ENCODE measurements at places on chromosomes 2 and 18.

- peak; percentile 31 for DNase-seq
These were observed 304.7 kb downstream of the FBXO15 start for GRCh38 chr18:73842795-73843394.

DNA sequence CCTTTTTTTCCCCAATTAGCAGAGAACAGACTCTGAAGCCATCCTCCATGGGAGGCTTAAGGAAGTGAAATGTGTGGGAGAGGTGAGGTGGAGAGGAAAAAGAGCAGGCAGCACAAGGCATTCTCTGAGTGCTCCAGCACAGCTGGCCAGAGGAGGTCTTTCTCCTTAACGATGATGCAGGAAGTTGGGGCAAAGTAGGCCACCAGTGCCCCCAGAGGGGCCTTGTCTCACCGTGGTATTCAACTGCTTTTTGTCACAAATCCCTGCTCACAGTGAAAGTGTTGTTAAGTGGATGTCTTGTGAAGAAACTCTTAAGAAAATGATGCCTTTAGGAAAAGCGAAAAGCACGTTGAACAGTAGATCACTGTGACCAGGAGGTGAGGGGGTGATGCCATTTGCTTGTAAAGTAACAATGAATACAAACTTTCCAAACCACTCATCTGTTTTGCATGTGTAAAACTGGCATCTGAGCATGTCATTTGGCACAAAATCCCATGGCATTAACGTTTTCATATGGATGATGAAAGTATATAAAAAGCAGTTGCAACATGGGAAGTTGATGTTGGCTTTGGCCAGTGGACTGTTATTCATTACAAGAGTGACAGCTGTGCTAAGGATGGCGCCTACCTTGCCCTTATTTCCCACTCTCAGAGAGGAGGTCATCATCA lies 49.2 kb upstream of the CDC42EP3 start:
- no peak for DNase-seq

DNA sequence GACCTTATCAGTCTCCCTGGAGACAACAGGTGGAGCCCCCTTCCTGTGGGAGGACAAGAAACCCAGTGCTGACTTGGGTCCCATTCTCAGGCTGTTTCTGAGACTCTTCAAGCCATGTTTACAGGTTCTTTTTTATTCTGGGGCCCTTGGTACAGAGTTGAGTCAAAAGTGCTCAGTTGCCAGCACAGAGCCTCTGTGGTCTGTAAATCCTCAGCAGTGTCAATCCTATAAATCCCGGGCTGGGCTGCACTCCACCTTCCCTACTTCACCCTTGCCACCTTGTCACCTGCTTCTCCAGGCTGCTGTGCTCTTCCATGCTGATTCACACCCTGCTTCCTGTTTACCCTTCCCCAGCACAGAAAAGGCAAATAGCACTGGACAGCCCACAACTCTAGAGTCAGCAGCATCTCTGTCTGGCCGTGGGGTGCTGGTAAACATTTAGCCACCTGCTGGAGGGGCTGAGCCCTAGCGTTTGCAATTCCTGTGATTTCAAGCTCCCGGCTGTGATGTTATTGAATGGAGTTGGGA lies 74.7 kb downstream of the TNFRSF11A start:
- no peak for DNase-seq

DNA sequence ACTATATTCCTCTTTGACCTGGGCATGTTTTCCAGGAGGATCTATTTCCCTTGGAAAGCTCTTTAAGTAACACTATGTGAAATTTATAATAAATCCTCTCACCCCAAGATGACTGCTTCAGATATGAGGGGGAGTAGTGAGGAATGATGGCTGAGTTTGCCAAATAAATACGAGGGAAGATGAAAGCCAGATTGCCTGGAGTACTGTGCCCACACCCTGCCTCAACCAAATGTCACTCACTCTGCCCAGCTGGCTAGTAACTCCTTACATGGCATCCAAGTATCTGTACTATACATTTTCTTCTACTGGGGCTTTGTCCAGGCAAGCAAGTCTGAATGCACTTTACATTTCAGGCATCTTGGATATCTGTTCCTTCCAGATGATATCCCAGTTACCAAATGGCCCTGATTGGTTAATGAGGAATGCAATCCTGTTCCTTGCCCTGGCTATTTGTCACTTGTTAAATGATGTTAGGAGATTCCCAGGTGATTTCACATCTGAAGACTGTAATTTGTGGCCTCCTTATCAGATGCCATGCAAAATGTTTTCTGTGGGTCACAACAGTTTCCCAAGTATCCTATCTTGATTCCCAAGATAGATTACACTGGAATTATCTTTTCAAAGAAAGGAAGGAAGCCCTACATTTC lies 191.8 kb downstream of the IKZF2 start:
- DNase-seq = no peak

Measured in renal pelvis (tissue), 12 donors.